ENCODE measurements at places on chromosomes 6 and 20.

DNA sequence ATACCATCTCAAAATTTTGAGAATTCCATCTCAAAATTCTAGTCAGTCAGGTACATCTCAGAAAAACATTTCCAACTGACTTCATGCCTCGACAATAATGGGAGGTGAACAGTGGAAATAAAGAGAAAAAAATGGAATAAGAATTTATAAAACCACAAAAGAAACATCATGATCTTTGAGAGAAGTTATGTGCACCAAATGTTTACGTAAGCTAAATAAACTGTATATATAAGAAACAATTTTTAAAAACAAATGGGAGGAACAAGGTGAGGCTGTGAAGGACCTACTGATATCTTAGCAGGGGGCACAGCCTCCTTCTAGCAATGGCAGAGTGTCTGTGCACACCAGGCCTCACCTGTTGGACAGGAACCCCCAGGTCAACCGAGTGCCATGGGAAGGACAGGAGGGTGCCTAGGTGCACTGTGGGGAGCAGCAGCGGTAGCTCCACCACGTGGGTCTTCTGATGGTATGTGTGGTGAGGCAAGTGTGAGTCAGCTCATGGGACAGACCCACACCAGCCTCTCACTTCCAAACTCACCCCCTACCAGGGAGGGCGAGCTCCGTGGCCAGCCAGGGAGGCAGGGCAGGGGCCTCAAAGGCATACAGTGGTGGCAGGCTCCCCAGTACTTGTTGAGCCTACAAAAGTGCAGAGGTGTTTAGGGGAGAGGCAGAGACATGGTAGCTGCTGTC lies 23.2 kb downstream of the DIDO1 start:
- no peak for DNase-seq

DNA sequence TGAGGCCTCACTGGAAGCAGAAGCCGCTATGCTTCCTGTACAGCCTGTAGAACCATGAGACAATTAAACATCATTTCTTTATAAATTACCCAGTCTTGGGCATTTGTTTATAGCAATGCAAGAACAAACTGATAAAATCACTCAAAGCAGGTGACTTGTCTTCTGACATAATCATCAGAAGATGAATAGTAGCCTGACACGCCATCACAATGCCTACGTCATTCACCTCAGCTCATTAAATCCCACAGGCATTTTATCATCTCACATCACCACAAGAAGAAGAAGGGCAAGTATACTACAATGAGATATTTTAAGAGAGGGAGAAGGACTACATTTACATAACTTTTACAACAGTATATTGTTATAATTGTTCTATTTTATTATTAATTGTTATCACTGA lies 3.1 kb upstream of the CAP2 start:
- DNase-seq: no peak

- DNase-seq: no peak
Measured at GRCh38 chr6:3509336-3509735, 52.5 kb upstream of the SLC22A23 start.

- DNase-seq: no peak
Measured at GRCh38 chr6:16759646-16760515, 1.4 kb downstream of the ATXN1 start.

DNA sequence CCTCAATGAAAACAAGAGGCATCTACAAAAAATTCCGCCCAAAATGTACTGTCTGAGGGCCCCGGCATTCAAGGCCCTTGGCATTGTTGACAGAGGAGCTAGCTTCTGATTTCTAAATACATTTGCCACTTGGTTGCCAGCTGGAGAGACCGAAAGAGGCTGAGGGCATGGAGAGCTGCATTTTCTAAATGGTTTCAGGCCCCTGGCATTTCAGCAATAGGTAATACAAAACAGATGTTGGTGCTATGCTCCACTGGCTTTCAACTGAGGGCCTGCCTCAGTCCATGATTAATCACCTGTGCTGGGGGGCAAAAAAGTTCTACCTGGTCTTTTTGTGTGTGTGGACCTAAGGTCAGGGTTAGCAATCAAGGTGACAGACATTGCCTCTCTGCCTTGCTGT lies 79.5 kb upstream of the ISM1 start:
- DNase-seq: no peak
